ENCODE measurements at places on chromosomes 13 and 19.

DNA sequence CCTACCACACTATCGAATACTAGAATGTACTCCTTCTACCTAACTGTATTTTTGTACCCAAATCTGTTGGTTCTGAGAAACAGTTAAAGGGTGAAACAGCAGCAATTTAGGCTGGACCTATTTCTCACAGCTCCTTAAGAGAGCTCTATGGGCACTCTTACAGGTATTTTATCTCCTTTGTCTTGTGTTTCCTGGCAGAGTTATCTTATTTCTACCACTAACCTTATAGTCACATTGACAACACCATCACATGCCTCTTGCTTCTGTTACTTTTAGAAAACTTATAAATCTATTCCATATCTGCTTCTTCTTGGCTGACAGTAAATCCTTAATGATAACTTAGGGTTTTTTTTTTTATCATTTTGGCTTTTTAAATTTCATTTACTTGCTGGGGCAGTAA is 130.7 kb downstream of the MYO16 start:
- DNase-seq = no peak

DNA sequence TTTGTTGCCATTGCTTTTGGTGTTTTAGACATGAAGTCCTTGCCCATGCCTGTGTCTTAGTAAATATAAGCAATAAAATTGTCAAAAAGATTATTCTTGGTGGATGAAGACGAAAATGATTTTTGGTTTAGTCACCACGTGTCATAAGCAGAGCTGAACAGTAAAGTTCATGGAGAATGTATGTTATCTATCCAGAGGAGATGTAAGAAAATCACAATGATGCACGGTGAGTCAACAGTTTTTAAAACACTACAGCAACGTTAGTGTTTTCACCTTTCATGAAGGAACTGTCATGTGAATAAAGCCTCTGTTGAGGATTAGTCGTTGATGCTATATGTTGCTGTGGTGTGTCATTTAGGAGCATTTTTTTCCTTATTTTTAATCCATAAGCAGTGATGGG is 137.6 kb downstream of the GPC6 start:
- no peak for DNase-seq

DNA sequence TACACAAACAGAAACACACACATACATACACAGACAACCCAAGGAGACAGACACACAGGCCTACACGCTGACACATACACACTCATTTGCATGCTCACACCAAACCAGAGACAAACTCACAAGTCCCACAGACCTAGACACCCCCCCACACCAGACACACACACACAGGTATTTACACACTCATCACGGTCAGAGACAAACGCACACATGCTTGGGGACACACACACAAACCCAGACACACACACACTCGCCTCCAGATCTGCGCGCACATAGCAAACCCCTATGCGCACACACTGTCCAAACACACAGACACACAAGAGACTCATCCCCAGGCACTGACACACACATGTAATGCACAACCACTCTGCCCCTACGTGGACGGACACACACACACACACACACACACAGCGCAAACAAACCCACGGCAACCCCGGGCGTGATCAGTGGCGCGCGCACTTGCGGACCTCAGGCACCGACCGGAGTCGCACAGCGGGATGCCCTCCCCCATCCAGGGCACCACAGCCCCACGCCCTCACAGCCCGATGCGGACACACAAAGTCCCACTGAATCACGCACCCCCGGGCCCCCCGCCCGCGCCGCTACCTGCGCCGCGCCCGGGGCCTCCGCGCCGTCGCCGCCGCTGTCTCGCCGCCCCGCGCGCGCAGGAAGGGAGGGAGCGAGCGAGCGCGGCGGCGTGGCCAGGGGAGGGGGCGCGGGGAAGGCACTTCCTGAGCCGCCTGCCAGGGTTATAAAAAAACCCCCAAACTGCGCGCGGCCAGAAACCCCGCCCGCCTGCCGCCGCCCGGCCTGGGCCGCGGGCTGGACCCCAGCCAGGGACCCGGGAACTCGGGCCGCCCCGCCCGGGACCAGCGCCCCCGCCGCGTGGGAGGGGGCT is at the start of gene ADAMTS10:
Gene ADAMTS10, minus strand, starts transcription at position 675 of the 895 bp plus-strand sequence. CDS start 5,005 bp downstream, outside the sequence.
- DNase-seq = peak; percentile 23

- DNase-seq = no peak
These were observed 14.7 kb upstream of the SIGLEC6 start for GRCh38 chr19:51546107-51546649.

- no peak for DNase-seq
These were observed 4.0 kb downstream of the KLK14 start for GRCh38 chr19:51078731-51079130.

DNA sequence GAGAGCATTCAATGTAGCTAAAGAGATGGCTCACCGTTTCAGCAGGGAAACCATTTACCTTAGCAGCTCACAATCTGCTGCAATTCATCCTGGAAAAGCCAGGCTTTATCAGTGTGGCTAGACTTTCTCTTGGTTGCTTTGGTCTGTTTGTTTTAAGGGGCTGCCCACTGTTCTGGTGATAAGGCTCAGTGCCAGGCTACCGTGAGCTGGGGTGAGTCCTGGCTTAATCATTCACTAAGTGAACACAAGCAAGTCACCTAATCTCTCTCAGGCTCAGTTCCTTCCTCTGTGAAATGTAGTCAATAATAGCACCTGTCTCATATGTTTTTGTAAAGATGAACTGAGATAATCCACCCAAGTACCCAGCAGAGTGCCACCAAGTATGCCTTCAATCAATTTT is 229.0 kb downstream of the TEX29 start:
- no peak for DNase-seq

Data from effector CD8-positive, alpha-beta T cell (primary cell).